NCI-H2081 (cell line): ENCODE measurements at places on chromosomes 6 and 20.

GRCh38 chr6:387293-387741 lies 4.2 kb upstream of the IRF4 start:
- DNase-seq: no peak

DNA sequence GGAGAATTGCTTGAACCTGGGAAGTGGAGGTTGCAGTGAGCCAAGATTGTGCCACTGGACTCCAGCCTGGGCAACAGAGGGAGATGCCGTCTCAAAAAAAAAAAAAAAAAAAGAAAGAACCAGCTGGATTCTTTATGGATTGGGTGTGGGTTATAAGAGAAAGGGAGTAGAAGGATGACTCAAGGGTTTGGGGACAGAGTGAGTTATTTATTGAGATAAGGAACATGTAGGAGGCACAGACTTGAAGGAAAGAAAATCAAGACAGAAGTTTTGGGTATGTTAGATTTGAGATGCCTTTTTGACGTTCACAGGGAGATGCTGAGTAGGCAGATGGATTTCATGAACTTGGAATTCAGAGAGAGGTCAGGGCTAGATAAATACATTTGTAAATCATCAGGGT lies 47.6 kb downstream of the KIZ start:
- no peak for DNase-seq

- no peak for DNase-seq
These were observed 3.6 kb downstream of the ATG5 start for GRCh38 chr6:106321940-106322339.

GRCh38 chr20:22815603-22816315 lies 219.4 kb upstream of the SSTR4 start:
- no peak for DNase-seq

DNA sequence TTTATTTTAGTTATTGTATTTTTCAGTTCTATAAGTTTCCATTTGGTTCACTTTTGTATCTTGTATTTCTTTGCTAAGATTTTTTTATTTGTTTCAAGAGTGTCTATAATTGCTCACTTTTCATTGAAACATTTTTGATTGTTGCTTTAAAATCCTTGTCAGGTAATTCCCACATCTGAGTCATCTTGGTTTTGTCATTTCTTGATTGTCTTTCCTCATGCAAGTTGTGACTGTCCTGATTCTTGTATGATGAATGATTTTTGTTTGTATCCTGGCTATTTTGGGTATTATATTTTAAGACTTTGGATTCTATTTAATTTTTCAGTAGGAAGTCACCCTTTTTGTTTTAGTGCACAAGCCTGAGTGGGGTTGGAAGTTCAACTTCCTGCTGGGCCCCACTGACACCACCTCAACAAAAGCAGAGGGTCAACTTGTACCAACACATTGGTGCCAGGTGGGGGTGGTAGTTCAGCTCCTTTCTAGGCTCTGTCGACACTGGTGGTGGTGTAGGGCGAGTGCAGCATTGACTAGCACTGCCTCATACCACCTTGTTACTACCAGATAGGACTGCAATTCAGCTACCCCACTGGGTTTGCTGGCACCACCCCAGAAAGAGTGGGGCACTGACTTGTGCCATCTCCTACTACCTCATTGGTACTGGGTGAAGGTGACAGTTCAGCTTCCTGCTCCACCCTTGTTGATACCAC lies 8.8 kb downstream of the RSPH3 start:
- DNase-seq: no peak

DNA sequence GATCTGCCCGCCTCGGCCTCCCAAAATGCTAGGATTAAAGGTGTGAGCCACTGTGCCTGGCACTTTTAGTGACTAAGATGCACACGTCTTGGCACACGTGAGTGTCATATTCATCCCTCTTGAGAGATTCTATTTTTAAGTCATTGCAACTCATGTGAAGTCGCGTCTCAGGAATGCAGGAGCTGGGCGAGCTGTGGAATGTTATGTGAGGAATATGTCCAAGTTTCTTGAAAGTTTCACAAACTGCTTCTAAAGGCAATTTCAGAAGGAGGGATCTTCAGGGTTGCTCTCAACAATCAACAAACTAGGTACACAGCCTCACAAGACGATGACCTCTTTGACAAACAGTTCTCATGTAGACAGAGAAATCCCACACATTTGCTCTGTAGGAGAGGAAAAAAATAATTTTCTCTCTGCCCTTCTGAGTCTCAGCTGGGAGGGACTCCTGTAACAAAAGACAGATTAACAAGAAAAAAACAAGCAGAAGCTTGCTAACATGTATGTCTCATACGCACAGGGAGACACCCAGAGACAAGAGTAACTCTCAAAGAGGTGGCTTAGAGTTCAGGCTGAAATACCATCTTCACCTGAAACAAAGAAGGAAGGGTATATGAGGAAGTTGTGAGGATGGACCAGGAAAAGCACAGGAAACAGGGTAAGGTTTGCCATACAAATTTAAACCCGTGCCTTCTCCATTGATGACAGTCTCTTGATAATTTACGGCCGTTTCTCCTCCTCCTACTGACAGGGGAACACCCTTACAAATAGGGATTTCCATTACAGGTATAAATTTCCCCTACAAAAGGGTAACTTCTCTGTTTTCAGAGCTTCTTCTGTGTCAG lies 45.3 kb upstream of the FAM50B start:
- DNase-seq: no peak

DNA sequence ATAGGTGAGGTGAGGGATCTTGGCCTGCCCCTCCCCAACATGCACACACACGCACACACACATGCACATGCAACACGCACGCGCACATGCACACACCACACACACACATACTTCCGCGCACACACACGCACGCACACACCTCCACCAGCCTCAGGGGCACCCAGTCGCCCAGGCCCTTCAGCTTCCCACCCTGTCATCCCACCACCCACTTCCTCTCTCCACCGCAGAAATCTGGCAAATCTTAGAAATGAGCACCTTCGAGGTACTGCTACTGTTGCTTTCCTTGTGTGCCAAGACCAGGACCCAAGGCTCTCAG lies 1.2 kb downstream of the SPDEF start:
- no peak for DNase-seq

DNA sequence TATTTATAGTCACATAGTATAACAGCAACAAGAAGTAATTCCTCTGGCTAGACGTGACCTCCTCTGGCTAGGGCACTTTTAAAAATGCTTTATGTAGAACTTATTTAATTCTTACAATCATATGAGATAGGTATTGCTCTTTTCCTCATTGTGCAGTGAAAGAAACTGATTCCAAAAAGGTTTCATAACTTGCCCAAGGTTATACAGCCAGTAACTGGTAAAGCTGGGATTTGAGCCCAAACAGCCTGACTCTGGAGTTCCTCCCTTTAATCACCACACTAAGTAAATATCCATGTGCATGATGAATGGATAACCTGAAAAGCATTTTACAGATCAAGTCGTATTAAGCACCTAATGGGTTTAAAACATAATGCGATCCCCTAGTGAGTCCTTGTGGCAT lies 214.6 kb downstream of the PRL start:
- DNase-seq: peak; percentile 15

DNA sequence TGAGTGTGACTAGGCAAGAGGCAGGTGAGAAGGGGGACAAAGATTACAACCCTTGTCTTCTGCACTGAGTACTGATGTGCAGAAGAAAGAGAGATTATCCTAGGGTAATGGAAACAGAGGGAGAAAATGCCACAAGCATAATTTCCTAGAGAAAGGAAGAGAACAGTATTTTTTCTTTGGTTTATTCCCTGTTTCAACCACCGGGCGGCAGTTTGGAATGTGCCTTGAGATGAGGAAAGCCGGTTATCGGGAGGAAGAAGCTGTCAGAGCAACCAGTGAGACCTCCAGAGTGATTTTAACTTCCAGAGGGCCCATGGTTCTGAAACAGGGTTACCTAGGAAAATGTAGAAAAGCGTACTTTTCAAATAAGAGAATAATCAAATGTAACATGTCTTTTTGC lies 121.4 kb downstream of the REV3L start:
- peak; percentile 38 for DNase-seq

DNA sequence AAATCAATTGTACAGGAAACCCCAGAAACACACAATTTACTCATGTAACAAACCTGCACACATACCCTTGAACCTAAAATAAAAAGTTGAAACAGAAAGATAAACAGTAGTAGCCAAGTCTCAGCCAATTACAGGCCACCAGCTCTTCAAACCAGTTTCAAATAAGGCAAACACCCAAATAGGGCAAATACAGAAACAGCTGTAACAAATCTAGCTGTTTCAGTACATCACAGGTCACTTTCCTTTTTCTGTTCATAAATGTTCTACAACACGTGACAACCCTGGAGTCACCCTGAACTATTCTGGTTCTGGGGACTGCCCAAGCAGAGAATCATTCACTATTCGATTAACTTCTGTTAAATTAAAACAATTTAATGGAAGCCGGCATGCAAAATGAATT lies 329.0 kb downstream of the GJA1 start:
- no peak for DNase-seq

- DNase-seq: peak; percentile 33
These were observed 3.1 kb downstream of the MMP9 start for GRCh38 chr20:46011631-46012482.

DNA sequence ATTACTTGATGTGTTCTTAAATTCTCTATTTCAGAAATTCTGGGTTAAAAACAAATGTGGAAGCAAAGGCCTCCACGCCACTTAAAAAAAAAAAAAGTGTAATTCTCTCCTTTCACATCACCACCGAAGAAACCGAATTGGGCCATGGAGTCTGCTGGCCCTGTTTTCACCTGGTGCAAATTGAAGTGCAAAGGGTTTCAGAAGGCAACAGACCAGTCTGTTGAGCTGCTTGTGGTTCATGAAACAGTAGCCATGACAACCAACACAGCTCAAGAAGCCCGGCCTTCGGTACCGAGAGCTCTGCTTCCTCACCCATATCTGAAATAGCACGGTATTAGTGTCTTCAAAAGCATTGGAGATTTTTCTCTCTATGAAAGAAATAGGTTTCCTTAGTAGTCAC lies 63.1 kb downstream of the GMPR start:
- DNase-seq: no peak

GRCh38 chr6:114030767-114031166 lies 59.8 kb upstream of the HDAC2 start:
- DNase-seq: no peak

DNA sequence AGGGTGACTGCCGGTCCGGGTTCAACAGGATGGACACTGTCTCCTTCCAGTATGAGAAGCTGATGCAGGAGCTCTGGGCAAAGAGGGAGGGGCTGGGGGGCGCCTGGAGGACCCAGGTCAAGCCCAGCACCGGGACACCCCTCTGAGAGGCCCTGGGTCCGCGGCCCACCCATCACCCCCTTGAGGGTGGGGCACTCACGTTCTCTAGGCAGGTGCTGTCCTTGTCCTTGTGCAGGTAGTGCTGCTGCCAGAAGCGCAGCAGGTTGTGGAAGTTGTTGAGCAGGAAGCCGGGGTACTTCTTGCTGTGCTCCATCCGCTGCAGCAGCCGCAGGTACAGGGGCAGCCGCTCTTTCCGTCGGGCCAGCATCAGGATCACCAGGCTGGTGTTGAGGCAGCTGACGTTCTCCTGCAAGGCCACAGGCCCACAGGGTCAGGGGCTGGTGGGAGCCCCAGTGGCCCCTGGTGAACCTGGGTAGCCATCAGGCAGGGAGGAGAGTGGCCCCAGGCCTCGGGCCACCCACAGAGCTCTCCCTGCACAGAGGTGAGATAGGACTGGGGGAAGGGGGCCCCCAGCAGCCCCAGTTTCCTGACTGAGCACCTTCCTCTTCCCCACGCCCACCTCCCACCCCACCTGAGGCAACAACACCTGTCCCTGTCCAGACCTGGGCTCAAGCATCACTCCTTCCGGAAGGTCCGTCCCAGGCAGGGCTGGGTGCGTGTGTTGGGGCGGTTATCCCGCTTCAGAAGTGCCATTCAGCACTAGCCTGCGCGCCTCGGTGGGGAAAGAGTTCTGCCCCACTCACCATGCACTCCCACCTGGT lies 47.8 kb downstream of the MYH7B start:
- DNase-seq: no peak

DNA sequence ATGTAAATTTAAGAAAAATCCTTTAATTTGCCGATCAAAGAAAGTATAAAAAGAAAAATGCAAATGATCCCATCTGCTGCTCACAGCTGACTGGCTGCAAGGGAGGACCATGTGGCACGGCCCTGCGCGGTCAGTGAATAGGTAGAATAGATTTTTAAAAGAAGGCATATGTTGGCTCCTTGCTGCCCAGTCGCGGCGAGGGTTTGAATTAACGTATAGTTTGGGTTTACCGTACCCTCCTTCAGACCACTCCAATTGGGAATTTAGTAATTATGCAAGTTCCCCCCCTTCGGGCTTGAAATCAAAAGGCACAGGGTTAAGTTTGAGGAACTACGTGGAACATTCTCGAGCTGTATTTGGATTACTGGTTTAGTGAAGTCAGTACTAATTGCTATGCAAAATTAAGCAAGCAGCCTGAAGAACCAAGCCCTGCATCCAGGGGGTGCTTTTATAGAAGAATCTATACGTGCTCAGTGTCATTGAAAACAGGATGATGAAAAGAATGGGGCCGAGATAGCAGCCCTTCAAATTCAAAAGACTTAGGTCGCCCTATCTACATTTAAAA lies 1.1 kb upstream of the BEND3 start:
- DNase-seq: peak; percentile 50

GRCh38 chr20:10304471-10305046 lies 85.9 kb downstream of the SNAP25 start:
- DNase-seq: no peak

DNA sequence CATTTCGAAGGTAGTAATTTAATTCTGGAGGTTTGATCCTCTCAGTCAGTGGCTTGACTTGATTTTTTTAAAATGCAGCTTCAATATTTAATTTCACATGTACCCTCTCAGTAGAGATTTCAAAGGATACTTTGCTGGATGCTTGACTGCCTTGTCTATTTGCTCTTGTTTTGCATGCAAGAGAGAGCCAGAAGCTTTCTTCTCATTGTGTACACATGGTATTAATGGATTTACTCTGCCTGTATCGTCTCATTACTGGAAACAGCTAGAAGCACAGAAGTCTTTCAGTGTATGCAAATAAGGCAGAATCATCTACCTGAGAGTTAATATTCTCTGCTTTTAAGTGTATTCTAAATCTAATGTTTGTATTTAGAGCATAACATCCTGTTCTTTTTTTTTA lies 84.3 kb upstream of the FOXO3 start:
- DNase-seq: peak; percentile 5

GRCh38 chr6:5243069-5243468 lies 17.7 kb downstream of the LYRM4 start:
- no peak for DNase-seq

GRCh38 chr20:48143435-48144081 lies 358.3 kb upstream of the SULF2 start:
- DNase-seq: no peak

- DNase-seq: no peak
These were observed 167.6 kb upstream of the CST7 start for GRCh38 chr20:24781418-24781980.

DNA sequence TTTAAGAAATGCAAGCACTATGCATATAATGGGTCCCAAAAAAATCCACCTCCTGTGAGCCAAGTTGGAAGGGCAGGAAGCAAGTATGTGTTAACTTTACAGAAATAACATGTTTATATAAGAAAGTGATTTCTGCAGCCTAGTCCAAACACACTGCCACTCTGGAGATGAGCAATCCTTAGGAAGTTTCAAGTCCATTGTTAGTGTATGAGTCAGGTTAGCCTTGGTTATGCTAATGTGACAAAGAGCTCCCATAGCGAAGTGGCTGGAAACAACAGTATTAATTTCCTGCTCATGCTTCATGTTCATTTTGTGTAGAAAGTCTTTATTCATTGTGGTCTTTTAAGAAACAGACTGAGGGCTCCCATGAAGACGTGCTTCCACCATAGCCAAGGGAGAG lies 121.4 kb downstream of the TBXT start:
- no peak for DNase-seq
